ENCODE measurements at places on chromosomes 13 and 19.

DNA sequence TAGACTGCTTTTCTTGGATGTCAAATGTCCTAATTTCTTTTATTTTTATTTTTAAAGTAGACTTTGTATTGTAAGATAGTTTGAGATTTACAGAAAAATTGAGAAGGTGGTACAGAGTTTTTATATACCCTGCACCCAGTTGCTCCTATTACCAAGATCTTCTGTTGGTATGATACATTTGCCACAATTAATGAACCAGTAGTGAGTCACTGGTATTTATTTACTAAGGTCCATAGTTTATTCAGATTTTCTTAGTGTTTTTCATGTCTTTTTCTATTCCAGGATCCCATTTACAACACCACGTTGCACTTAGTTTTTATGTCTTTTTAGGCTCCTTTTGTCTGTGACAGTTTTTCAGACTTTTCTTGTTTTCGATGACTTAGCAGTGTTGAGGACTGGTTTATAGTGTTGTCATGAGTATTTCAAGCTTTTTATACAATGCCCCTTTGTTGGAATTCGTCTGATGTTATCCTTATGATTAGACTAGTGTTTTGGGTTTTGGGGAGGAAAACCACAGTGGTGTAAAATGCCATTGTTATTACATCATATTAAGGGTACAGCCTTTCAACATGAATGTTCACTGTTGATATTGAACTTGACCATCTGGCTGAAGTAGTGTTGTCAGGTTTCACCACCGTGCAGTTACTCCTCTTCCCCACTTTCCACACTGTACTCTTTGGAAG lies 35.9 kb downstream of the COG3 start:
- DNase-seq = no peak

GRCh38 chr19:17784201-17785008 lies 10.5 kb upstream of the B3GNT3 start:
- peak; percentile 67 for DNase-seq

DNA sequence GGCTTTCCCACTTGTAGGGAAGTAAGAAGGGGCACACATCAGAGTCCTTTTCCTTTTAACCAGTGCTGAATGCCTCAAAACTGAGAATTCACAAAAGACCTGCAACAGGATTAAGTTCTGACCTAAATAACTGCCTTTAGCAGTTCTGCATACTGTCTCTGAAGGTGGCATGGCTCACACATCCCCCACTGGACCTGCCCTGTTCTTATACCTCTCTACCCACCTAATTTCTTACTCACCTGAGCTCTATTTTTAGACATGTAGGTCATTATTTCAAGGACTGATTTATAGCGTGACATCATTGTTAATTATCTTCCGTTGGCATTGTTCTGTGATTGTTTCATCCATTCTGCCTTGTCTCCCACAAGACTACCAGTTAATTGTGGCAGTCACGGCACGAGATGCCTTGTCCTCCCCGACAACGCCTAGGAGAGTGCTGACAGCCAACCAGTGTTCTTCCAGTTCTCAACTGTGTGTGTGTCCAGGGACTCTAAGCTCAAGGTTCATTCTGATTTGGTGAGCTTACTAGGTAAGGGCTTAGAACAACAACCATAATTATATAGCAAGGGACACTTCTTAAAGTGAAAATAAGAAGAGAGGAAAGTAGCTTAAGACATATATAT lies 27.1 kb upstream of the UBL3 start:
- no peak for DNase-seq

DNA sequence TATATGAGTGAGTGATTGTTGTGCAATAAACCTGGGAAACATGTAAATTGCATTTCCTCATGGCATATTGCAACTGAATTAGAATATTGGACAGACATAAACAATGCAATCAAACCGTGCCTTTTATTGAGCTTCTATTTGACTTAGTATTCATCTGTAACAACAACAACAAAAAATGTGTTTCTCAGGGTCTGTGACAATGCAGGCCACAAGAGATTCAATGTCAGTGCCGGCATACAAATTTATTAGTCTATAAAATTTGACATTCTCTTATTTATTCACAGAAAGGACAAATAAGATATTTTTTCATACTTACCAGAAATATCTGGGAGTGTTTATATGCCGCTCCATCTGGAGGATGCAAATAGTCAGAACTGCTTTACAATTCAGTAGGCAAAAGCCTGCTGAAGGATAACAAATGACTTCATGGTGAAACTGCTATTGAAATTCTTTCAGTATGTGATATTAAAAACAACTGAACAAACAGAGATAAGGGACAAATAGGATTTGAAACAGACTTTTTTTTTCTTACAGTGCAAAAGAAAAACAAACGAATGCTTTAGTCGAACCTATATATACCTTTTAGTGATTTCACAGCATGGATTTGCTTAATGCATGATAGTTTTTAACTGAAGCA lies 77.2 kb downstream of the DACH1 start:
- DNase-seq = no peak

- DNase-seq = no peak
Measured at GRCh38 chr13:99133848-99134247, 66.8 kb upstream of the UBAC2 start.

GRCh38 chr19:2083174-2083854 lies 12.8 kb downstream of the MOB3A start:
- no peak for DNase-seq

DNA sequence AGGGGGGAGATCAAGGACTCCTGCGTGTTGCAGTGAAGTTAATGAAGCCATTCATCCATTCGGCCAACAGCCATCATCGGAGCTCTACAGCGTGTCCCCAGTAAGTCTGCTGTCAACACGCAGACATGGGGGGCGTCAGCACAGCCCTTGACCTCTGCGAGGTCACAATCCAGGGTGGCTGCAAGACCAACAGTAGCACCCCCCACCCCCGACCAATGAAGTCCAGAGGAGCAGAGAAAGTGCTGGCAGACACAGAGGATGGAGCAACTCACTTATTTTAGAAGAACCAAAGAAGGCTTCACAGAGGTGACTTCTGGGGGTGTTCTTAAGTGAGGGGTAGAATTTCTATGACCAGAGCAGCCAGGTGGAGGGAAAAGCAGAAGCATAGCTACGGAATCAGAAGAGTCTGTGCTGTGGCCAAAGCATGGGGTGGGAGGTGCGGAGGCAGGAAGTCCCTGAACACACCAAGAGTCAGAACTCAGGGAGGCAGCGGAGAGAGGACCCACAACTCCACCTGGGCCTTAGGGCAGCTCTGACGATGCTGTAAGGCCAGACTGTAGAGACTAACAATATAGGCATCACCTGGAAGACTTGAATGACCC lies 185.4 kb downstream of the FOXO1 start:
- DNase-seq = no peak

DNA sequence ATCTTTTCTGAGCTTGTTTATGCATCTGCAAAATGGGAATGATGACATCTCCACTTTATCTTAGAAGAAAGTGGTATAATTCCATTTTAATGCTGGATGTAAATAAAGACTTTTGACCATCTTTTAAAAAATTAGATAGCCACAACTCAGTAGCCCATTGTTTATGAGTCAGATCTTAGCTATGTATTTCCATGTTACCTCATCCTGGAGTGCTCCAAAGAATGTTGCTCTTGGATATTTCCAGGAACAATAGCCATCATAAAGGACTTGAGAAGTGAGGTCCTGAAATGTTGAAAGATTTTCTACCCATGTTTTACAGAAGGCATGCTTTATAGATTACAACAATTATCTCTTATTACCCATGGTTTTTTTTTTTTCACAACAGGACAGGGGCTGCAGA lies 229.3 kb upstream of the EDNRB start:
- no peak for DNase-seq
